ENCODE measurements at places on chromosomes 6 and 20.

DNA sequence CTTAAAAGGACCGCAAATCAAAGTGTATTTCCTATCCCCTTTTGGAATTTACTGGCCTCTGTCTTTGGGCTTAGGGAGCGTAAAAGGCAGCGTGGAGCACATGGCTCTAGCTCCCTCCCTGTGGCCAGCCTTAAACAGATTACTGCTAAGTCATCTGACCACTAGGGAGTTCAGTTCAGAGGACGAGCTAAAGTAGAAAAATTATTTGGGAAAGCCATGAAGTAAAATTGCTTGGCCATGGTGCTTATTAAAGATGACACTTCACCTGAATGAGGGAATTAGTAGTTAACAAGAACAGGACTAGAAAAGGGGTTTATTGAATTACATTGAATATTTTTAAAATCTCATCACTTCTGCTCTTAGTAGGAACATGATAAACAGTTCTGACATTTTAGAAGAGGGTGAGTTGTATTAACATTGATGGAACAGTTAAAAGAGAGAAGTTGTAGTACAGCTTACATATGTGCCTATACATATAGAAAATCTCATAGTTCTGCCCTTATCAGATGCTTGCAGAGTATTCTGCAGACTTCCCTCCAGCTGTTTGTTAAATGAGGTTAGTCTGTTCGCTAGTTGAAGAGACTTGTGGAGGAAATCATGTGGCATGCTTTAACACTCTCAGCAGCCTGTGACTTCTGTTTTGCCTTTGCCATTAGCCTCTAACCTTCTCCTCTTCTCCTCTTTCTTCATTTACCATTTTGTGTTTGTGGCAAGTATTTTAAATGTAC lies 31.2 kb upstream of the MAPK13 start:
- no peak for DNase-seq

DNA sequence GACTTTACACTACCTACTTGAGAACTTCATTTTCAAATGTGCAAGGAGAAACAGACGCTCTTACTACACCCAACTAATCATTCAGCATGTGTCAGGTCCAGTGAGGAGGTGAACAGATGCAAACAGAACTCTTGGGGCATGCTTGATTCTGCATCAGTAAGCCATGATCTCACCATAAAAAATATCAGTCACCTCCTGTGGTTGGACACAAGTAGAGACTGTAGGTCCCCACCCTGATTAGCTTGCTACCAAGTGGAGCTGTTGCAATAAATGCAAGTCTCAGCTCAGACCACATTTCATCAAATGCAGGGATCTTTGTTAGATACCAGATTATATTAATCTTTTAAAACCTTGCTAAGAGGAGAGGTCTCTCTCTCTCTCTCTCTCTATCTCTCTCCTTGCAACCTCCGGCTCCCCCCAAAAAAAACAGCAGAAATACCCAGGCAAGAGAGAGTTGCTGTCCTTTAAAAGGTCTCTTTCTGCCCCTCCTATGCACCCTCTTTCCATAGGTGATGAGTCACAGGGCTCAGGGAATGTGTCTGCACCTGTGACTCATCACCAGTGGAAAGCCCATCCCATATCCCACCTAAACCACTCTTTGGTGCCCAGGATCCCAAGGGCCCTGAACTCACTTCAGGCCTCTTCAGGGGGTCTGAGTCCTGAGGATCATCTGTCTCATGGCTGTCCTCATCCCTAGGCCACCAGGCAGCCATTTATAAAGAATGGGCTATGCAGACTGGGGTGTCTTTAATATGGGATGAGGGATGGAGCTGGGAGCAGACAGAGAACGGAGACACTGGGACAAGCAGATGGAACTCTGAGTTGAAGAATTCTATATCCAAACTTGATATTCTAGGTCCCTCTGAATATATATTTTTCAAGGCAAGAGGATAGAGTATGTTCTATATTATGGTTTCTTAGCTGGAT lies 154.5 kb downstream of the QRSL1 start:
- no peak for DNase-seq

DNA sequence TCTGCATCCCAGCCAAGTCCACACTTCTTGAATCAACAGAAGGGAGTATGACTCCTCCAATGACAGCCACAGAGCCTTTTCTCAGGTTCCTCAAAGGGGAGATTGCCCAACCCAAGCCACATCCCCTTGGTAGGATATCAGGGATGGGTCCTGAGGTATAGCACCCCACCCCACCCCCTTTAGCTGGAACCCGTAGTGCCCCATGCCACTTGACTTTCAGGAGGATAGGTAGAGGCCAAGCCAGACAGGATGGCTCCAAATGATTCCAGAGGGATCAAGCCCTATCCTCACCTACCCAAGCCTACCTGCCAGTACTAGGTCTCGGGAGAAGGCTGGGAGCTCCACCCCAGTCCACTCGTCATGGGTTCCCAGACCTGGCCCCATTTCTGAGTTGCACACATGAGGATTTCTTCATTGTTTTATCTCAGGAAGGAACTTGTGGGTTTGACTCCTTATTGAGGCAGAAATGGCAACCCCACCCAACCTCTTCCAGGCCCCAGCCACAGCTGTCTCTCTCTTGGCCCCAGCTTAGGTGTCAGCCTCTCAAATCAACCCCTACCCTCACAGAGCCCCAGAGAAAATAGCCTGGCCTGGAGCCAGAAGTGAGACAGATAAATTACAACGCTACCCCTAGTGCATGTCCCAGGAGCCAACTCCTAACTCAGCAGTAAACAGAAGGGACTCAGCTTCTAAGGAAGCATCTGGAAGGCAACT lies 3.6 kb downstream of the CCND3 start:
- DNase-seq = no peak

DNA sequence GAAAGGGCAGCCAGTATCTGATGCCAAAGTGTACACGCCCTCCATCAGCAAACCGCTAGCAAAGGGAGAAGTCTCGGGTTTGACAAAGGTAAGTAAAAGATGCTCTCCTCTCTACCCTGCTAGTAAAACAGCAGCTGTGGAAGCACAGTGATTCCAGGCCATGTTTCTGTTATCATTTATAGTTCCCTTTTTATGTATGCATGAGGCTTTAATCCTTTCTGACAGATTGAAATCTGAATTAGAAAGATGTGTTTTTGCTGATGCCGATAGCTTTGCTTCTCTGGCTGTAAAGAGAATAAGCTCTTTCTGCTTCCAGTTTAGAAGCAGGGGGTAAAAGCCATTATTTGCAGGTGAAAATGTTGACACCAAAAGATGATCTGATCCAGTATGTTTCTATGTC lies 392.4 kb upstream of the SOX4 start:
- DNase-seq = no peak
